ENCODE measurements at places on chromosomes 2 and 18.

DNA sequence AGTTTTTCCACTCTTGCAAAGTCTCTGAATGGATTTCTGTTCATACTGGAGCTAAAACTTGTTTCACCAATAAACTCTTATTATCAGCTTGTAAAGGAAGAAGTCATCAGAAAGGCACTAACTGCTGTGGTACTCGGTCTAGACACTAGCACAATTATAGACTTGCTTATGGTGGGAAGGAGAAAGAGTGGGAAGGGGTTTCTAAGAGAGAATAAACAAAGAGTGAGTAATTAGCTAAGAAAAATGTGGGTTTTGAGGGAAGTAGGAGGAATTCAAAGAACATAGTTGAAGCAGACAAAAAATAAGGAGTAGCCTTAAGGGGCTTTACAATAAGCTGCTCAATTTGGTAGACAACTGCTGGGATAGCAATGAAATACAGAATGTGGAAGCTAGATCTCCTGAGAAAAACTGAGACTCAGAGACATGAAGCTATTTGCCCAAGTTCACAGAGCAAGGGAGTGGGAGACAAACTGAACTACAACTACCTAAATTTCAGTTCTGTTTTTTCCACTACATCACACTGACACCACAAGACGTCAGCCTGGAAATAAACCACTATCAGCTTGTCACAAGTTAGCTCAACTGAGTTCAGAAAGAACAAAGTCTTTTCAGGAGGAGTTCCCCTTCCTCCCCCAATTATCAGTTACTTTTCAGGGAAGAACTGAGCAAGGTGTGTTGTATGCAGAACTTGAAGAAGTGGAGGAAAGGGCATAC lies 59.7 kb downstream of the MAP4K3 start:
- DNase-seq, result no peak

GRCh38 chr2:58407487-58407886 lies 166.4 kb upstream of the FANCL start:
- DNase-seq, result no peak

DNA sequence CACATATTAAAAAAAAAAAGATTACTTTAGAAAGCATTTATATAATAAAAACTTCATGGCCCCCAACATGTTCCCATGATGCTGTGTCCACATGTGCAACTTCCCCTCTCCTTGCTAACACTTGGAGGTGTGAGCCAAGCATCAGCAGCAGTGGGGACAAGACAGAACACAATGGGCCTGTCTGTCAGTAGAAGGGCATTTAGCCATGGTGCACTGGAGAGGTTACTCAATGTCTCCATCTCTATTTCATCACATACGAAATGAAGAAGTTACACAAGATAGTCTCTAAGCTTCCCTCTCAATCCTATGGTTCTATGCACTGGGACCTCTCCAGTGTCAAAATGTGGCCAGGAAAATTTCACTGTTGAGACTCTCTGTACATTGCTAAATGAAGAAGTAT lies 2.5 kb downstream of the VIT start:
- DNase-seq, result no peak

- DNase-seq, result no peak
Observed at GRCh38 chr2:127100251-127101047, 6.5 kb downstream of the BIN1 start.

GRCh38 chr2:55019526-55020258 lies 30.6 kb downstream of the RTN4 start:
- no peak for DNase-seq

GRCh38 chr2:191638079-191638801 lies 39.7 kb upstream of the NABP1 start:
- no peak for DNase-seq

- no peak for DNase-seq
Observed at GRCh38 chr18:48022531-48023329, 92.3 kb upstream of the SMAD2 start.

DNA sequence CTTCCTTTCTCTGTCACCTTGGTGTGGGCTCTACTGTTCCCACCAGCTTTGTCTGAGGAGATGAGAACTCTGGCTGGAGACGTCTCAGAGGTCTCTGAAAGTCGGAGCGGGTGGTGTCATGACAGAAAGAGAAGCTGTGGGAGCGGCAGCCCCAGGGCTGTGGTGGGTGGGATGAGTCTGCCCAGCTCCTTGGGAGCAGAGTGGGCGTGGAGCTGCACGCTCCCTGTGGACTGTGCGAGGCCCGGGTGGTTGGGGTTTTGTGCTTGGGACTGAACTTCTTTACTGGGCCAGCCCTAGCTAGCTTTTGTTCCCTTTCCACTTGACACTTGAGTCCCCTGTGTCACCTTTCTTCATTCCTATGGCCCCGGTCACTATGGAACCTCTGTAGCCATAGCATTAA lies 10.4 kb downstream of the TOGARAM2 start:
- no peak for DNase-seq

DNA sequence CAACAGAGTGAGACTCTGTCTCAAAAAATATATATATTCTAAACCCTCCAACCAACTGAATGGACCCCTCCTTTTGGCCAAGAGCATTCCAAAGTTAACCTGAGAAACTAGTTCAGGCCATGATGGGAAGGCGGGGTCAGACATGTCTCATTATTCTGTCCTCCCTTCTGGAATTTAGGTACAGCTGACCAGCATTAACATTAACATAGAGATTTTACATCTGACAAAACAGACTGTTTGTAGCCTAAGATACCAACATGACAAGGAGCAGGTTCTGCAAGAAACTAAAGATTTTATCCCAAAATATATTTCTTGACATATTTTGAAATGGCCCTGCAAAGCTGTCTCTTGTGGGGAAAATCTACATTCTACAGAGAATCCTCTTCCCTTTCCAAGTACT lies 6.8 kb upstream of the PDK1 start:
- DNase-seq, result no peak

DNA sequence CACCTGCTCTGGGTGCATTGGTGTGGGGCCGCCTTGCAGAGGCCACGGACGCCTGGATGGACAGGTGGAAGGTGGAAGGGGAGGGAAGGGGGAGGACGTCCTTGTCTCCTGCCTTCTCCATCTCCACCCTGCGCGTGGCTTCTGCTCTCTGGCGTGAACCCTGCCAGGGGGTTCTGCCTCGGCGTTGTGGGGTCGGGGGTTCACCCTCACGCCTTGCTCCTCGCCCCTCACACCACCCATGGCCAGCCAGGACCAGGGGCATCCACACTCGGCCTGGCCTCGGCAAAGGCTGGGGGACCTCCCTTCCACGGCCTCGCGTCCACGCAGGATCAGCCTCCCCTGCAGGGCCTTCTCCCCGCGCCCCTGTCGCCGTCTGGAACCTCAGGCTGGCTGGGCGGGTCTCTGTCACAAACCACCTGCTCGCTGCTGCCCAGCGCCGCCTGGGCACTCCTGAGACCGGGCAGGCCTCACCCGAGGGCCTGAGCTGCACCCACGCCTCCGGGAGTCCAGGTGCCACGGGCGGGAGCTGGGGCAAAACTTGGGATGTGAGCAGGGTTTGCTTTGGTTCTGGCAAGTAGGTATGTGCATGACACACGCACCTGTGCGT lies 655.9 kb downstream of the GALR1 start:
- DNase-seq, result no peak

DNA sequence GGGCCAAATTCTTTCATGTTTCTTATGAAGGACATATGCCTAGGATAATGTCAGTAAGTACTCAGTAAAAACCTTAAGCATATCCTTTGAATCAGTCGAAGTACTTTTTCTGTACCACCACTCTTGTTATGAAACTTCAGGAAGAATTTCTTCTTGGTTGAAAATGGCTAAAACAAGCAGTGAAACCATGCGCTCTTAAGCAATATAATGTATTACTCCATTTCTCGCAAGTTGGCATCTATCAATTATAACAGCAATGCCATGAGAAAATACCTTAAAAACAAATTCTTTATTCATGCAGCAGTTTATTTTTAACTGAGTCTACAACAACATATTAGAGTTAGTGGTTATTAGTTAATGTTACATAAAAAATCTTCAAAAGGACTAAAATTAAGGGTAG lies 41.0 kb downstream of the SLC66A3 start:
- DNase-seq, result no peak

GRCh38 chr18:79260510-79260909 lies 135.2 kb upstream of the NFATC1 start:
- DNase-seq, result no peak

DNA sequence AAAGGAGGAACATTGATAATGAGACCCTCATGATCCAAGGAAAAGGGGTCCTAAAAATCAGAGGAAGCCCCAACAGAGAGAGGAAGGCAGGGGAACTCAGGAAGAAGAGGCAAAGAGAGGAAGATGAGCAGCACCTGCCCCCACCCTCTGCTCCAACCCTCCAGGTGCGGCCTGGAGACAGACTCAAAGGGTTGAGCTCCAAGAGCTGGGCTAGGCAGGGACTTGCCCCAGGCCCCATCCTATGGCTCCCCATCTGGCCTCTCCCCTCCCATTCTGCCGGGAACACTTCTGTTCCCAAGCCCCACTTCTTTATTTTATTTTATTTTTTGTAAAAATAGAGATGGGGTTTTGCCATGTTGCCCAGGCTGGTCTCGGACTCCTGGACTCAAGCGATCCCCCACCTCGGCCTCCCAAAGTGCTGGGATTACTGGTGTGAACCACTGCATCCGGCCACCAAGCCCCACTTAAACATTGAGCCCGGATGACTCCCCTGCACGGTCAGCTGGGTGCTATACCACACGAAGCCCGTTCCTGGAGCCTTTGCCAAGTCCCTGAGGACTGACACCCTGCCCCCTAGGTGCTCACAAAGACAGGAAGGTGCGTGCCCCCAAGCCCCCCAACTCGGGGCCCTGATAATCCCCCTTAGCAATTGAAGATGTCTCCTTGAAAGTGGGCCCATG lies 3.8 kb upstream of the GPR55 start:
- no peak for DNase-seq

GRCh38 chr18:12860530-12860929 lies 23.5 kb downstream of the PTPN2 start:
- DNase-seq, result no peak

DNA sequence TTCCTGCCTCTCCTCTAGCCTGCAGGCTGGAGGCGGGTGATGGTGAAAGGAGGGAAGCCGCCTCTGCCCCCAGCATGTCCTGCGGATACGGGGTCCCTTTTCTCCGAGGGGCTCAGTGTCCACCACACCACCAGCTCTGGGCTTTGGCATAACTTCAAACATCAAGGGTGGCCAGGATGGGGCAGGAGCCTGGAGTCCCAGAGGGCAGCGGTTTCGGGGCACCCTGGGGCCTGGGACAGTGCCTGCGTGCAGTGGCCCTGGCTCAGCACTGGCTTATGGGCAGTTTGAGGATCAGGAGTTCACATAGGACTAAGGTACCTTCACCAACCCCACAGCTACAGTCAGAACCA lies 85.5 kb upstream of the GPC1 start:
- no peak for DNase-seq

GRCh38 chr18:30929718-30930117 lies 112.8 kb downstream of the DSC3 start:
- no peak for DNase-seq

DNA sequence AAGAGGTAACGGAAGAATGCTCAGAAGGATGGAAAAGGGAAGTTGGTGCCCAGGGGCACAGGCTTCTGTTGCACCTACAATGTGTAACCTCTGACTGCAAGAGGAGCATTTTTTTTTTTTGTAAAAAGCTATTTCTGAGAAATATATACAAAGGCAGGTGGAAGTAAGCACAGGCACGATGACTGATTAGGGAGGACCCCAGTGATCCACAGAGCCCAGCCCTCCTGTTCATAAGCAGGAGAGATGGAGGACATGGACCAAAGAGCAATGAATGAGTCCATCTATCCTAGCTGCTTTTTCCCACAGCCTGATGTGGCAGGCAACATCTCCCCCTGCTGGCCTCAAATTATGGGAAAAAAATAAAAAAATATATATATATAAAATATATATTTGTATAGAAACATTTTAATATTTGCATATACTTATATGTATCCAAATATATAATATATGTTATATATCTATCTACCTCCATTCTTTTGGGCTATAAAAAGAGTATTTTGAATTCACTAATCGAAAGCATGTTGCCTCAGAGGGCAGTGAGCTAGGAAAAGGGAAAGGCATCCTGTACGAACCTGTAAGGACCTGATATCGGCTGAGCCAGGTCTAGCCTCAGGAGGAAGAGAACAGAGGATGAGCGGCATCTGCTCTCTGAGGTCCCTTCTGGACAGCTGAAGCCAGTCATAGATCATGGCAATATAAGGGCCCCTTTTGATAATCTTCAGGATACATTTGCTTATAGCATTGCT lies 166.0 kb upstream of the STK17B start:
- DNase-seq, result no peak

Measured in activated T-helper 1 cell treated with Interleukin-2 at 50 U/mL for 16 hours (primary cell).